Activated CD8-positive, alpha-beta memory T cell treated with anti-CD3 and anti-CD28 coated beads, Interleukin-2, amount 50 U/mL, for 4 hours (primary cell): ENCODE measurements at places on chromosomes 13 and 19.

DNA sequence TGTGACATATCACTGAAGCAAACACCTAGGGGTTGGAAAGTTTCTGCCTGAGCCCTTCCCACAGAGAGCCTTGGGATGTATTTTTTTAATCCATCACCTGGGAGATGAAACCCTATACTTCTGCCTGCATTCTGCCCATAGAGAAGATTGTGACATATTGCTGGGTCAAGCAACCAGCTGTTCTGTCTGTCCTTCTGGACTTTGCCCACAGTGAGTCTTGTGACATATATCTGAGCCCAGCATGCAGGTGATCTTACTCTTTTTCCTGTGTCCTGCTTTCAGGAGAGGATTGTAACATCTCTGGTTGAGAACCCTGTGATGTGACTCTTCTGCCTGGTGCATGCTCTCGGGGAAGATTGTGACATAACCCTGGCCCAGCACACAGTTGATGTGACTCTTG lies 24.9 kb upstream of the ZNF681 start:
- DNase-seq: no peak

DNA sequence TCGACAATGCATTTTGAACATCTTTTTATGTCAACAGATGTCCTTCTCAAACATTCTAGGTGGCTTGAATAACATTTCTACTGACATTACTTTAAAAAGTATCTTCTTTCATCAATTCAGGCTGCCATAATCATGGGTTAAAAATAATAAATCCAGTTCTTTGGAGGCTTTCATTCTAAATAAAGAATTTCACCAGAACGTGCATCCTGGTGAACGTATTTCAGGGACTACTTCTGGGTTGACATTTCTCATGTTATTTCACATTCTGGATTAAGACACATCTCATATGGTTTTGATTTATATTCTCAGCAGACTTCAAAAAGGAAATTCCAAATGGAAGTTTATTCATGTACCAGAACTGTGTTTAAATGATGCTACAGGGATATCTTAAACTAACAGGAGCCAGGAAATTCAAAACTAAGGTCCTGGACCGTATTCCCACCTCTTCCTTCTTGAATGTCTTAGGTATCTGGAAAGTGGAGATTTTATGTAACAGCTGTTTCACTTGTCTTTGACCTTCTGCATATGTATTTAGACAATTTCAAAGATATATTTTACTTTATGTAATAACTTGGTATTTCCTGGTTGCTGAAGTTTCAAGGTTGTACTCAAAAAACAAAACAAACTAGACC lies 107.2 kb downstream of the STARD13 start:
- DNase-seq: no peak

DNA sequence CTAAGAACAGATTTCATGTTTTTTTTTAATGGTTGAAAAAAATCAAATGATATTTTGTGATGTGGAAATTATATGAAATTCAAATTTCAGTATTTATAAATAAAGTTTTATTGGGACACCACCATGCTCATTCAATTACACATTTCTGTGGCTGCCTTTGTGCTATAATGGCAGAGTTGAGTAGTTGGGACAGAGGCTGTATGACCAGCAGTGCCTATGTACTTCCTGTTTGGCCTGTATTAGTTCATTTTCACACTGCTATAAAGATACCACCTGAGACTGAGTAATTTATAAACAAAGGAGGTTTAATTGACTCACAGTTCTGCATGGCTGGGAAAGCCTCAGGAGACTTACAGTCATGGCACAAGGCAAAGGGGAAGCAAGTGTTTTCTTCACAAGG lies 33.6 kb downstream of the AKAP11 start:
- DNase-seq: no peak

DNA sequence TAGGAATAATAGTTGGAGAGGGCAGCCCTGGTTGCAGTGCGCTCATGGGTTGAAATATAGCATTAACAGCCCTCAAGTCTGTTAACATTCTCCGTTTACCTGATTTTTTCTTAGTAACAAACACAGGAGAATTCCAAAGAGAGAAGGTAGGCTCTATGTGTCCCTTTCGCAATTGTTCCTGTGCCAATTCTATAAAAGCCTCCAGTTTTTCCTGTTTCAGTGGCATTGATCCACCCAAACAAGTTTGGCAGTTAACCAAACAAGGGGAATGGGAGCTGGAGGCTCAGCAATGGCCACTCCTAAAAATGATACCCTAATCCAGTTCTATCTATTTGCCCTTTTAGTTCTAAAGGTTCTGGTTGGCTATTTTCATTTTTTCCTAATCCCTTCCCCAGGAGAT lies 151.6 kb downstream of the ZNF486 start:
- DNase-seq: no peak

GRCh38 chr13:114065141-114065925 lies 67.1 kb downstream of the RASA3 start:
- DNase-seq: peak; percentile 82

DNA sequence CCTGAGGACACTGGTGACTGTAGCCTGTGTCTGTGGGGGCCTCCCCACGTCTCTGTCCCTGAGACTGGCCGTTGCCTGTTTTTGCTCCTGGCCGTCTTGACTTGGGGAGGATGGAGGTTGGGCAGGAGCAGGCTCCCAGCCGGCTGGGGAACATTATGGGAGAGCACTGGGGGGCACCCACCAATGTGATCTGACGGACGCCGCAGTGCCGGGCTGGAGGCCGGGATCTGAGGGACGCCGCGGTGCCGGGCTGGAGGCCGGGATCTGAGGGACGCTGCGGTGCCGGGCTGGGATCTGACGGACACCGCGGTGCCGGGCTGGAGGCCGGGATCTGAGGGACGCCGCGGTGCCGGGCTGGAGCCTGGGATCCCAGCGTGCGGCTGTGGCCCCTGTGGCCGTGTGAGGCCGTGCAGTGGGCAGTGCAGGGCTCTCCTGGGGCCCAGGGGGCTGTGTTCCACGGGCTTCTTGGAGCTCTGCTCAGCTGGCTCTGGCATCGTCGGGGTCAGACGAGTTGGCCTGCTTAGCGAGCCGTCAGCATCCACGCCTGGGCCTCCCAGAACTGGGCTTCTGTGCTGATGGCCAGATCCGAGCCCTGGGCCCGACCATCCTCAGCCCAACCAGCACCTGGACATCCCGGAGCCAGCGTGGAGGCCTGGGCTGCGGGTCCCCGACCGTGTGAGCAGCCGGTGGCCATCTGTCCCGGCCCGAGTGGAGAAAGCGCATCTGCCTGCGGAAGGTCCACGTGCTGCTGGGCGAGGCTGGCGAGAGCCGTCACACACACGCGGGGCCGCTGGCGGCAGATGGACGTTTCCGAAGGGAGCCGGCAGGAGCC lies 45.8 kb downstream of the GAS6 start:
- no peak for DNase-seq

GRCh38 chr13:22053053-22053452 lies 382.2 kb downstream of the FGF9 start:
- no peak for DNase-seq

GRCh38 chr19:42283188-42284065 lies 14.4 kb downstream of the CIC start:
- DNase-seq: peak; percentile 95

GRCh38 chr19:41456342-41456918 lies 13.5 kb downstream of the ERICH4 start:
- no peak for DNase-seq

- DNase-seq: peak; percentile 76
These were observed 13.3 kb downstream of the ARRDC2 start for GRCh38 chr19:18021121-18021755.

DNA sequence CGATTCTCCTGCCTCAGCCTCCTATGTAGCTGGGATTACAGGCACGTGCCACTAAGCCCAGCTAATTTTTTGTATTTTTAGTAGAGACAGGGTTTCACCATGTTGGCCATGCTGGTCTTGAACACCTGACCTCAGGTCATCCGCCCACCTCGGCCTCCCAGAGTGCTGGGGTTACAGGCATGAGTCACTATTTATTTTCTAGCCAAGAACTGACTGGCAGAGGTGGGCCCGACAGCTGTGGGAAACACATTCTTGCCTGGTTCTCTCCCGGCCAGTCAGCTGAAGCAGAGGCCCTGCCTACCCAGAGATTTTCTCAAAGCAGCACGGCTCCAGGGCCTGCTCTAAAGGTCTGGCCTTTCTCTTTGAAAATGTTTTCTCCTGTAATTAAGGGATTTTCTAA lies 108.0 kb downstream of the KCTD15 start:
- DNase-seq: no peak
